ENCODE measurements at places on chromosomes 1 and 21.

DNA sequence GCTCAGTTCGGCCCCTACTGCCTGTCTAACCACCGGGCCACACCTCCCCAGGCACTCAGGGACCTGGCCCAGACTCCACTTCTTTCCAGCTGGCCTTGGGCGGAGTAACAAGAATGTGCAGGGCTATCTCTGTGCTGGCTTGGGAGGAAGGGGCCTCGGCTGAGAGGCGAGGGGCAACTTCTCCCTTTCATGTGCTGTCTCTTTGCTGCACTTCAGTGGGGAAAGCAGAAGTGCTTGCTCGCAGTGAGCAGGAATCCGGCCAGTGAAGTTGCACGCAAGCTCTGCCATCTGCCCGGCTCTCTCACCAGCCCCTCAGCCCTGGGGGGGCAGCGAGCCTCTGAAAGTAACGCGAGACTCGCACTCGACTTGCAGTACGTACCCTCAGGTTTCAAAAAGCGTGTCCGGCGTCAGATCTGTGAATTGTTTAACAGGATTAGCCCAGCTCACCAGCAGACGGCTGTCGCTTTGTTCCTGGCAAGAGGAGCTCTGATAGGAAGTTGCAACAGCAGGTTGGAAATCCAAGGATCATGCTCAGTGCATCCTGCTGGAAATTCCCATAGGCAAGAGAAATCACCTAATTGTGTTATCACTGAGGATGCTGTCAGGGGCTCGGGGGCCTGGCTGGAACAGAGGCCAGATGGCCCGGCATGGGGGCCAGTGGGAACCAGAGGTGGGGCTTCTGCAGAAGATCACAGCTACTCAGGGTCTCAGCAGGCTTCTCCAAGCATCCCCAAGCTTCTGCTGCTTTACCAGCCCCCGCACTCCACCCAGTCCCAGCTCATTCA, 221.1 kb downstream of the NPHP4 start:
- peak; percentile 76 for DNase-seq

GRCh38 chr1:54480525-54480848, 67.5 kb upstream of the ACOT11 start:
- DNase-seq, result no peak

- no peak for DNase-seq
Measured at GRCh38 chr1:84031802-84032327, 32.9 kb upstream of the TTLL7 start.

DNA sequence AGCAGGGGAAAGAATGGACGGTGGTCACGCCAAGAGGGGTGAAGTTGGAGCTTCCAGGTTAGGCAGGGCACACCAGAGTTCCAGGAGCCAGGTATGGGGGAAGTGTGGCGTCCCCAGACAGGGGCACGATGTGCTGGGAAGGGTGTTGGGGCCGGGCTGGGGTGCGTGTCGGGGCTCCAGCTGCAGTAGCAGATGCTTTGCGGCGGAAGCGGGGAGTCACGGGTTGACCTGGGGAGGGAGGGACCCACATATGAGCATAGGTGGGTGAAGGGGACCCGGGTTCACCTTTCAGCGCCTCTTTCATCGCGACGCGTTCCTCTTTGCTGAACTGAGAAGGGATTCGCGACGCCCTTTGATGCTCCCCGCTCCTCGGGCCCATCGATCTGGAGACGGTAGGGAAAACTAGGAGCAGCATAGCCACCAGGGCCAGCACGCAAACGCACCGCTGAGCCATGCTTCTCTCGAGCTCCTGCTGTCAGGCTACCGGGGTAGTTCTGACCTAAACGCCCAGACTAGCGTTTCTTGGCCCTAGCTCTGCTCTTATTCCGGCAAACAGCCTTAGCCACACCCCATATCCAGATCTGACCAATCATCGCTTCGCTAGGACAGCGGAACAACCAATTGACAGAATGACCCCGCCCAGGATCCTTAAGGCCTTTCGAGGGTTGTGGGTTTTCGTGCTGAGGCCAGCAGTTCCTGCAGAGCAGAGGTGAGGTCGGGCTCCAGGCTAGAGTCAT, at the start of gene PM20D1:
TSS of gene PM20D1 (minus strand) at position 514 of the 737 bp plus-strand sequence. CDS start at position 454, 60 bp downstream.
- no peak for DNase-seq

DNA sequence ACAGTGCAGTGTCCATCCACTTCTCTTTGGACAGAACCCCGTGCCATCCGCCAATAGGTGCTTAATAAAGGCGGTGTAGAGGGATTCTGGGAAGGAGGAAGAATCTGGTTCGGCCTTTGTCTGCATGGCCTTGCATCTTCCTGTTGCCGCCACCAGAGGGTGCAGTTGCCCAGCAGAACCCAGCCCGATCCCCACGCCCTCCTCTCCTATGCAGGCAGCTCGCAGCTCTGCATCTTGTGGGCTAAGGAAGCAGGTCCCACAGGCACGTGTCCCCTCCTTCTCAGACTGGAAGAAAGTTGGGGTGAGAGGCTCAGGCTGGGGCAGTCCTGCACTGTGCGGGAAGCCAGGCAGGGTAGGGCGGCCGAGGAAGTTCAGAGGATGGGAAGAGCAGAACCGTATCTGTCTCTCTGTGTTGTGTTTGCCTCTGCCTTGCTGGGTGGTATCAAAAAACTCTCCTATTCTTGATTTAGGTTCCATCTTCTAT, 20.8 kb downstream of the NAV1 start:
- DNase-seq, result peak; percentile 61

- DNase-seq, result peak; percentile 43
Measured at GRCh38 chr1:207051191-207051943, at the start of gene YOD1. Gene YOD1 (minus strand): TSS chr1:207051208. CDS start chr1:207051030, 178 bp downstream.

- DNase-seq, result no peak
Measured at GRCh38 chr1:183996396-183996795, 41.1 kb downstream of the COLGALT2 start.

- DNase-seq, result no peak
Measured at GRCh38 chr1:9350960-9351359, 58.3 kb downstream of the SPSB1 start.

- no peak for DNase-seq
Measured at GRCh38 chr21:25822981-25823380, 88.2 kb downstream of the GABPA start.

Data from NCI-H510A (cell line).